Activated CD8-positive, alpha-beta memory T cell treated with anti-CD3 and anti-CD28 coated beads for 1 hour (primary cell): ENCODE measurements at places on chromosomes 5 and 9.

GRCh38 chr5:179841621-179842020 lies 17.0 kb downstream of the MRNIP start:
- no peak for DNase-seq

GRCh38 chr5:177312649-177313181 lies 1.0 kb upstream of the MXD3 start:
- DNase-seq: no peak

DNA sequence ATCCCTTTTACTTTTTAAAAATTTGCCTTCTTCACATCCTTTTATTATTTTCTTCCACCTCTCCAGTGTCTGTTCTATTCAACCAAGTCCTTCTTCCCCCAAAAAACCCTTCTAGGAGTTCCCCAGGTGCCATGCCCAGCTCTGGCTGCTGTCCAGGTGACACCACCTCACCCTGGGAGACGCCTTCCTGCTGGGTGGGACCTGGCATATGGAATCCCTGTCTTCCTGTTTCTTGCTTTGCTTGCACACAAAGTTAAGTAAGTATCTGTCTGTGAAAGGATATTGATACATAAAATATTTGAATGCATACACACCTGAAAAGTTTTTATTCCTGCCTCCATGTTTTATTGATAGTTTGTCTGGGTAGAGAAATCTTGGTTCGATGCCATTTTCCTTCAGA lies 23.1 kb upstream of the MED10 start:
- no peak for DNase-seq

DNA sequence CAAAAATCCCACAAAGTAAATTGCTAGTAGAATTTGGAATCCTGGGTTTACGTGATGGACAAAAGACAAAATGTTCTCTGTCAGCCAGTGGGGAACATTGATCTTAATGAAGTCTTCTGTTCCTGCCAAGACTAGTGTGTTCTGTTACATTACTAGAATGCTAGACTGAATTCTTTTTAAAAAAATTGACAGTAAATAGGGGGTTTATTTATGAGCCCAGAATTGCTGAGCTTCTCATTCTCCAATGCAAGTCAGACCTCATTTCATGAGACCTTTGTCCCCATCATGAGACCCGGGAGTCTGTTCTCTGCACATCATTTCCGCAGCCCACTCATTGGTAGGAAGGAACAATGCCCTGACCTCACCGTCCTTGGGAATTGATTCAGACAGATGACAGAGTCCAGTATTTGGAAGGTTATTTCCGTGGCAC lies 173.8 kb upstream of the OTULINL start:
- no peak for DNase-seq

DNA sequence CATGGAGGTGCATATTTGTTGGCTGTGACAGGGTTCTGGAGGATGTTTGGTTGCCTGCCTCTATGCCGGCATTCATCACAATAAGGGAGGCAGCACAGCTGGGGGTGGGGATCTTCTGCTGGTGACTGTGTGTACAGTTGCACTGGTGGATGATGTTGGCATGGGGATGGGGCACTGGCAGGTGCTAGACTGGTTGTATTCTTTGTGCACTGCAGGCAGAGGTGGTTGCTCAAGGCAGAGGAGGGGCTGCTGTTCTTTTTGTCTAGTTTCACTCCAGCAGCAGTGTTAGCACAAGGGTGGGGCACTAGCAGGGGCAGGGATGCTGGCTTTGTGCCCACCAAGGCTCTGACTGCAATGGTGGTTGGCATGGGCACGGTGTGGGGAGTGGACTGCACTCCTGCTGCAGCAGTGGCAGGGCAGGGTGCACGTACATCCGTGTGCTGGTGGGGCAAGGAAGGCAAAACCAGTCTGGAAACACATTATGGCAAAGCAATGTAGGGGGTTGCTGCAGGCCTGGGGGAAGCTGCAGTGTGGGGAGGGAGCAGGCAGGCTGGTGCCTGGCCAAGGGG lies 69.3 kb downstream of the ISOC1 start:
- no peak for DNase-seq

GRCh38 chr5:171207256-171207847 lies 101.7 kb upstream of the TLX3 start:
- DNase-seq: no peak

DNA sequence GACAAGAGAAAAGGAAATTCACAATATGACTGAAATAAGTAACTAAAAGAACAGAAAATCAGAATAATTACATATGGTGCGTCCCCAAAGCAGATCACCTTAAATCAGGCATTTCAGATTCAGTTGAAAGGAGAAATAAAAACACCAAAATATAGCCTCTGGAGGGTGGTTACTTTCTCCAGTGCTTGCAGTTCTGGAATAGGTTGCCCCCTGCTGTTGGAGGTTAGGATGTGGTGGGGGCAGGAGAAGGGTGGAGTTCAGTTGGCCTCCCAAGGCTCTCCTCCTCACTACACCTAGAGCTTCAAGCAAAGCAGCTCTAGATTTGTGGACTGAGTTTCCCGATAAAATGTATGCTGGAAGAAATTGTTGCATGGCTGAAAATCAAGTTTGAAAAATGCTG lies 338.2 kb upstream of the TLE4 start:
- no peak for DNase-seq

DNA sequence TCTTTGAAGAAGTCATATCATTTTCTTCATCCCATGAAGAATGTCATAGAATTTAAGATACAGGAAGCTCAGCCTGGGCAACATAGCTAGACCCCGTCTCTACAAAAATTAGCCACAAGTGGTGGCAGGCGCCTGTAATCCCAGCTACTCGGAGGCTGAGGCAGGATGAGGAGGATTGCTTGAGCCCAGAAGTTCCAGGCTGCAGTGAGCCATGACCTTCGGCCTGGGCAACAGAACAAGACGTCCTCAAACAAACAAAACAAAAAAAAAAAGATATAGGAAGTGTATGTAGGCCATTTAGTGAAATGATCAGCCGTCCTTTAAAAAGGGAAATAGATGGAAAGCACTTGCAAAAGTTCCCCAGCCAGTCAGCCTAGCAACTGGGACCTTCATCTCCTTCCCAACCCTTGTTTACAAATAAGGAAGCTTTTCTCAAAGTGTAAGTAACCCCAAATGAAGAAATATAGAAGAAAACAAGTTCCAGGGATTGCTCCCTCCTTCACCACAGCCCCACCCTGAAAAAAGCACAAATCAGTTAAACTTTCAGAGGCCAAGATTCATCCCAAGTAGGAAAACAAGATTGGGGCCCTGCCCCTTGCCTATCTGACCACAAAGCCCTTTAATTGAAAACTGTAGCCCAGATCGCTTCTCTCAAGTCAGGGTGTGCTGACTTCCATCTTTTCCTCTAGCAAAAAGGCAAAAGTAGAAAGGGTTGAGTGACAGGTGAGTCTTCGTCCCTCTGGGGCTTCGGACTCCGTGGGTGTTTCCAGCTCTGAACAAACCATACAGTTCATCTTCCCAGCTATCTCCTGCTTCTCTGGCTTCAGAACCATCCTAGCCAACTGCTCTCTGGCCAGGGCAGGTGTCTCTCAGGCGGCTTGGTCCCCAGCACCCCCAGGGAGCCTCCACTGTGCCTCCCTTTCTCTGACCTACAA lies 1.2 kb downstream of the SLC31A2 start:
- no peak for DNase-seq

- DNase-seq: no peak
These were observed 1.0 kb upstream of the TSLP start for GRCh38 chr5:111070272-111071134.
